AG10803 (cell line): ENCODE measurements at places on chromosomes 11 and 22.

GRCh38 chr11:112179601-112180000 is 4.3 kb downstream of the BCO2 start:
- DNase-seq = no peak

GRCh38 chr22:48654492-48654891 is 1173.2 kb downstream of the BRD1 start:
- DNase-seq = peak; percentile 60

GRCh38 chr11:68311160-68312116 is 953 bp upstream of the LRP5 start:
- DNase-seq = no peak

GRCh38 chr11:99370549-99371216 is 349.9 kb downstream of the CNTN5 start:
- peak; percentile 15 for DNase-seq

GRCh38 chr11:125304136-125304535 is 139.6 kb downstream of the PKNOX2 start:
- no peak for DNase-seq

- DNase-seq = no peak
Measured at GRCh38 chr11:45881708-45882368, 3.6 kb upstream of the MAPK8IP1 start.

- DNase-seq = no peak
Measured at GRCh38 chr11:25602149-25602548, 729.8 kb upstream of the ANO3 start.

GRCh38 chr11:92477686-92478085 is 253.1 kb downstream of the FAT3 start:
- no peak for DNase-seq

- no peak for DNase-seq
Measured at GRCh38 chr11:35089666-35090065, 49.3 kb upstream of the CD44 start.

DNA sequence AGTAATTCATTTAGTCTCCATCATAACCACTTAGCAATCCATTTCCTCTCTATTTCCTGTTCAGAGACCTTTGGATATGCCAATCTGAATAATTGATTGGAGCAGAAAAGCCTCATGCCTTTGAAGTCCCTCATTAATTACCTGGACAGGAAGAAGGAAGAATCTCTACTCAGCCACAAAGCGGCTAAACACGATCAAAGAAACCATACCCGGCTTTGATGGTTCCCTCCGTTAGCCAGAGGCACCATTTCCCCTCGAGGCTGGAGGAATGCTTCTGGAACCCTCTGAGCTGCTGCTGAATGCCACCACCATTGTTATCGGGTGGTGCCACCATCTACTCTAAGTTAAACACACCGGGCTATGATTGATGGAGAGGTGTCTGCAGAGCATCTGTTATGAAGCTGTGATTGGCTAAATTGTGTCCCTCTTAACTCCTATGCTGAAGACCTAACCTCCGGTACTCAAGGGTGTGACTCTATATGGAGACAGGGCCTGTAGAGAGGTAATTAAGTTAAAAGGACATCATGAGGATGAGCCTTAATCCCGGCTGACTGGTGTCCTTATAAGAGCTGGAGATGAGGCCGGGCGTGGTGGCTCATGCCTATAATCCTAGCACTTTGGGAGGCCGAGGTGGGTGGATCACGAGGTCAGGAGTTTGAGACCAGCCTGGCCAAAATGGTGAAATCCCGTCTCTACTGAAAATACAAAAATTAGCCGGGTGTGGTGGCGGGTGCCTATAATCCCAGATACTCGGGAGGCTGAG is 168.6 kb downstream of the CTTN start:
- no peak for DNase-seq

DNA sequence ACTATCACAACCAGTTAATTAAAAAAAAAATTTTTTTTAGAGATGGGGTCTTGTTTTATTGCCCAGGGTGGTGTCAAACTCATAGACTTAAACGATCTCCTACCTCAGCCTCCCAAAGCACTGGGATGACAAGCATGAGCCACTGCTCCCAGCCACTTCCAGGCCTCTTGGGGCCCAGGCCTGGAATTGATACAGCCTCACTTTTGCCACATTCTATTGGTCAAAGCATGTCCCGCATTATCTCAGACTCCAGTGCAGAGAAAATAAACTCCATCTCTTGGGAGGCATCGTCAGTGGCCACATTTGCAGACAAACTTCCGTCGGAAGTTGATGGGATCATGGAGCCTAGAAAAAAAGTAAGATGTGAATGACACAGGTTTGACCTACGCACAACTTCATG is 9.4 kb upstream of the RASD2 start:
- no peak for DNase-seq

GRCh38 chr11:15101072-15101709 is 13.5 kb upstream of the INSC start:
- DNase-seq = peak; percentile 70

GRCh38 chr11:115808351-115808940 is 304.2 kb upstream of the CADM1 start:
- no peak for DNase-seq

GRCh38 chr11:35650006-35650405 is 12.6 kb upstream of the TRIM44 start:
- peak; percentile 30 for DNase-seq

DNA sequence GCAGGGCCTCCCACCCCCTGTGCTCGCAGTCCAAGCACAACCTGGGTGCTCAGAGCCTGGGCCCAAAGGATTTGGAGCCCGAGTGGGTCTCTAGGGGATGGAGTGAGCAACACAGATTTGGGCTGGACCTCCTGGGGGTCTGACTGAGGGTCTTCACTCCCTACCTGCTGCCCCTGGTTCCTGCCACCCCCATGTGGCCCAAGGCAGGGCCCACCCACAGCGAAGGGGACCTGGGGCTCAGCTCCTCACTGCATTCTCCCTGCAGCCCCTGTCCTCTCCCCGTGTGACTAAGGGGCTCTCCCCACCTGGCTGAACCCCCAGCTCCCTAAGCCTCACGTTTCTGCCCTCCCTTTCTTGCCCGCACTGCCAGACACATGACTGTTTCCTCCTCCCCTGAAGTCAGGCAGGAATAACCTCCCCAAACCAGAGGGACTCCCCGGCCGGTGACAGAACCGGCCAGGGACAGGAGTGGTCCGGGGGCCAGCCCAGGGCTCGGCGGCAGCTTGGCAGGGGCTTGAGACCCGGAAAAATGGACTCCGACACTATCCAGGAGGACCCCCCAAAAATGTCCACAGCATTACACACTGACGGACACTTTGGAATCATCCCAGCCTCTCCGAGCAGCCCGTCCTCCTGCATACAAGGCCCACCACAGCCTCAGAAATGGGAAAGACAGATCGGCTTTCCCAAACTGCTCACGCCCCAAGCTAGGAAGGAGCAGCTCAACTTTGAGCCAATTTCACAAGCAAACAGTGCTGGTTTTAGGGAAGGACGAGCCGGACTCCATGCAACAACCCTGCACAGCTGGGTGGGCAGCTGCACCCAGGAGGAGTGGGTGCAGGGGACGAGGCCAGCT is 57.8 kb downstream of the BRD1 start:
- DNase-seq = no peak

GRCh38 chr11:30000986-30001750 is 15.7 kb downstream of the KCNA4 start:
- no peak for DNase-seq

- no peak for DNase-seq
Measured at GRCh38 chr22:46209262-46209661, 40.8 kb downstream of the CDPF1 start.

DNA sequence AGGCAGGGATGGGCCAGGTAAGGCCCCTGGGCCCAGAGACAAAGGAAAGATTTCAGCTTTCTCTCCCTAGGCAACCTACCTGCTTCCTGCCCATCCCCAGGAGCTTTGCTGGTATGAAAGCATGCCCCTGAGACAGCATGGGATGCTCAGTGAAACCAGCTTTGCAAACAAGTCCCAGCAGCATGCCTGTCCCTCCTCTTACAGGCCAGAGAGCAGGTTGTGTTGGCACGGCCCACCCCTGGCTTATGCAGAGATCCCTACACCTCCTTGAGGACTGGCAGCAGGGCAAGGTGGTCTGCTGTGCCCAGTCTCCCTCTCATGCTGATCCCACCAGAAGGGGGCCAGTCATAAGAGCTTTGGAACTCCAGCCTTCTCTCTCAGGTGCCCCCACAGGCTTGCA is 3.1 kb downstream of the SCN4B start:
- DNase-seq = no peak

DNA sequence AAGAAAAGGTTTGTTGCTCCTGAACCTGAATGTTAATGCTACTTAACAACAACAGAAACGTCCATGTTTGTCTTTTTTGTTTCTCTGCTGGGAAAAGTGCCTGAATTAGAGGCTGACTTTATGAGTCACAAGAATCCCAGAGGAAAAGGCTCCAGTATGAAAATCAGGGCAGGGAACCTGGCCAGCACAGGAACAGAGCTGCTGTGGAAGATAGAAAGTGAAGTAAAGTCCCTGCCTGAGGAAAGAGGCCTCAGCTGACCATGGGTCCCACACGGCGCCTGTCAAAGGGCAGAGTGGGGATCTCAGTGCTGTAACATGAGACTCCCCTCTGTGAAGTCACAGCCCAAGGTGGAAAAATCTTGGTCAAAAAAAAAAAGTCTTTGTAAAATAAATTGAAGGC is 632.3 kb upstream of the CCDC90B start:
- no peak for DNase-seq

- peak; percentile 70 for DNase-seq
Measured at GRCh38 chr11:7904917-7905316, 26.2 kb downstream of the OR10A6 start.

DNA sequence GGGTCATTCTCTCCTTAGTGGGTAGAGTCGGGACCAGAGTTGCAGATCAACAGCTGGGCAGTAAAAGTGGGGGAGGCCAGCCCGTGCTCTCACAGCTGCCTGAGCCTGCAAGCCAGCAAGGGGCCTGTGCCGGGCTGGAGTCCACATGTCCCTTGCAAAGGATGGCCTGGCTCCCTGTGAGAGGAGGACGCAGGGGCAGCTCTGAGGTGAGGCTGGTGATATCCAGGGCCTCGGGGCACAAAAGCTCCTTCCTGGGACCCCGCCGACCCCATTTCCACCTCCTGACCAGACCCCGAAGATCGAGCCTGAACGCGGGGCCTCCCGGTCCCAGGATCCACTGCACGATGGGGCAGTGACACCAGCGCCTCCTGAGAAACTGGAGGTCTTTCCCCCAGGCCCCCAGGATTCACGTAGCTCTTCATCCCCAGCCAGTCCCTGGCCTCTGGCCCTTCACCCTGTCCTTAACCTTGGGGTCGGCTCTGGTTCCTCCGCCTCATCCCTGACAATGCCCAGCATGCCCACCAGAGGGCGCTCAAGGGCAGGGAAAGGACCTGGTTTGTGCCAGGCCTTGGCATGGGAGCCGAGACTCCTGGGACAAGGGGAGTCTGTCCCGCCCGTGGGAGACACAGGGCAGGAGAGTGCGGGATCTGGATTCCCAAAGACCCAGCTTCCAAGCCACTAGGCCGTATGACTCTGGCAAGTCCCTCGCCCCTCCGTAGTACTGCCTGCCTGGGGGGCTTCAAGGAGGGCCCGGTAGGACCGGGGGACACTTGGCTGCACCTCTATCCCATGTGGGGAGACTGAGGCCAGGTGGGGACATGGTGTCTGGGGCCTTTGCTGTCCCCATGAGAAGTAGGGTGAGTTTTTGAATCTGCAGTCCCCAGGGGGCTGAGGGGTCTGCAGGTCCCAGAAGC is 17.8 kb upstream of the WNT7B start:
- peak; percentile 64 for DNase-seq

- no peak for DNase-seq
Measured at GRCh38 chr11:82529936-82530335, 203.7 kb downstream of the FAM181B start.

DNA sequence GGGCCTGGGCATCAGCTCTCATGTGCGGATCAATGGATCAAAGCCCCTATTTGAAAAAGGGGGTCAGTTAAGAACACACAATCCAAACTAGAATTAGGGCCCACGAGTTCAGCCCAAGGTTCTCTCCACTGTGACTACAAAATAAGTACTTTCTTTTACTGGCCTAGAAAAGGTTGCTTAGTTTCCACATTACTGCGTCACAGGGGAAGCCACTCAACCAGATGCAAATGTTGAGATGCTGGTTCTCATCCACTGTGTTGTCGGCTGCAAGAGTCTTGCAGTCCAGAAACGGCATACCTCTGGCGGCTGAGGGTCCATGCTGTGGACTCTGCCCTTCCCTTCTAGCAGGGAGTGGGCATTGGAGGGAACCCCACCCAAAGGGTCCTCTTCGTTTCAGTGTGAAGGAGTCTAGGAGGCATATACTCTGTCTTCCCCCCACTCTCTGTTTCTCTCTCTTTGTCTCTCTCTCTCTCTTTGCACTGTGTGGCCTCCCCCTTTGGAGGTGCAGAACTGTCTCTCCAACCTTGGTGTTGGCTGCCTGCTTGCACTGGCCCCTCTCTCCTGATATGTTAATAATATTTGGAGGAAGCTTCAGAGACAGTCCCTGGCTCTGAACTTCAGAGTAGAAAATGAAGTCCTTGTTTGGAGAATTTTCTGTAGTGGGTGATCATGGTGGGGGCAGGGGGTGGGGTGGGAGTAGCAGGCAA is 99.0 kb upstream of the NNMT start:
- no peak for DNase-seq

DNA sequence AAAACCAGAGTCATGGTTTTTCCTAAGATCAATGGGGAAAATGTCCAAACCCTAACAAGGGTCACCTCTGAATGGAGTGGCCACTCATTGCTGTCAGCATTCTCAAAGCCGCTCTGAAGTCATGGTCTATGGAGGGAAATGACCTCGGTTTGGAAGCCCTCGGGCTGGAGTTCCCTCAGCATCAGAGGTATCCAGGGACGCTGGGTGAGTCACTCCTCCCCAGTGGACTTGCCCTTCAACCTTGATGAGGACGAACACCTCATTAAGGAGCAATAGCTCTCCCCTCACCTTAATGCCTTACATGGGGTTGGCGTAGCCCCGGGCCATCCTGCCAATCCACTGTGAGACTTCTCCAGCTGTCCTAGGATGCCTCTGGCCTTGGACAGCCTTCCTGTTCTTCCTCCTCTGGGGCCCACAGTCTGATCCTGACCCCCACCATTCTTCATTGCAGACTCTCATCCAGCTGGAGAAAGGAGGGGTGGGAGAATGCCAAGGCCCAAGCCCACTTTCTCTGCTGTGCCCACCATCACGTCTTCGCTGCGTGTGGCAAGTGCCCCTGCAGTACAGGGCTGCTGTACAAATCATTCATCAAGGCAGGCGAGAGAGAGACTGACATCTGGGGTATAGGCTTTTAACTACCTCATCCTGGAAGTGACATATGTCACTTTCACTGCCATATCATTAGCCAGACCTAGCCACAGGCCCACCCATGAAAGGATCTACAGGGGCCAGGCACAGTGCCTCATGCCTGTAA is 25.4 kb upstream of the MYH9 start:
- DNase-seq = no peak
